ENCODE measurements at places on chromosomes 3 and 15. TPM values are rescaled to one million over a fixed set of nuclear protein-coding genes. Genes with fewer than 3 reads are reported as not detected.

The TRIM42 gene
- total RNA-seq, result not detected

The OCA2 gene
- total RNA-seq, result not detected

The ACTC1 gene
- total RNA-seq, result not detected

The MCTP2 gene
- total RNA-seq, result 9.0 TPM

The APPL1 gene
- total RNA-seq, result 39.3 TPM
